NCI-H2171 (cell line): ENCODE measurements at places on chromosomes 12 and 14.

- no peak for DNase-seq
These were observed 7.7 kb downstream of the BRF1 start for GRCh38 chr14:105292826-105293711.

- DNase-seq = no peak
These were observed 59.4 kb upstream of the FICD start for GRCh38 chr12:108455706-108456105.

GRCh38 chr14:41606532-41607303, at the start of gene LRFN5:
LRFN5 (plus strand) TSS chr14:41606876.
- peak; percentile 51 for DNase-seq

DNA sequence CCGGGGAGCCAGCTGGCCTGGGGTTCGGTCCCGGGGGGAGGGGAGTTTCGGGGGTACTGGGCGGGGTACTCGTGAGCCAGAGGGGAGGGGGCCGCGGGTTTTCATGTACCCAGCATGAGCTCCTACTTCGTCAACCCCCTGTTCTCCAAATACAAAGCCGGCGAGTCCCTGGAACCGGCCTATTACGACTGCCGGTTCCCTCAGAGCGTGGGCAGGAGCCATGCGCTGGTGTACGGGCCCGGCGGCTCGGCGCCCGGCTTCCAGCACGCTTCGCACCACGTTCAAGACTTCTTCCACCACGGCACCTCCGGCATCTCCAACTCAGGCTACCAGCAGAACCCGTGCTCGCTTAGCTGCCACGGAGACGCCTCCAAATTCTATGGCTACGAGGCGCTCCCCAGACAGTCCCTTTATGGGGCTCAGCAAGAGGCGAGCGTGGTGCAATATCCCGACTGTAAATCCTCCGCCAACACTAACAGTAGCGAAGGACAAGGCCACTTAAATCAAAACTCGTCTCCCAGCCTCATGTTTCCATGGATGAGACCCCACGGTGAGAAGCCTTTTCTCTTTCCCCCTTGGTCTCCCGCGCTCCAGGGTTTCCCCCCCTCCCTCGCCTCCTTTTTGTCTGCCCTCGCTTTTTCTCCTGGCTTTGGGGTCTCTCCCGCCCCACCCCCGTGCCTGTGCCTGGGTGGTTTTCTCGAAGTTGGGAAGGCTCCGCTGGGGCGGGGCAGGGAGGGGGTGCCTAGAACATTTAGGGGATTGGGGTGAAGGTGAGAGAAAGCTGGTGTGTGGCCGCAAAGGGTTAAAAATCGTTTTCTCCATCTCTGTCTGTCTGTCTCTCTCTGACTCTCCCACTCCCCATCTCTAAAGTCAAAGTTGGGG, 627 bp downstream of the HOXC8 start:
- DNase-seq = no peak

DNA sequence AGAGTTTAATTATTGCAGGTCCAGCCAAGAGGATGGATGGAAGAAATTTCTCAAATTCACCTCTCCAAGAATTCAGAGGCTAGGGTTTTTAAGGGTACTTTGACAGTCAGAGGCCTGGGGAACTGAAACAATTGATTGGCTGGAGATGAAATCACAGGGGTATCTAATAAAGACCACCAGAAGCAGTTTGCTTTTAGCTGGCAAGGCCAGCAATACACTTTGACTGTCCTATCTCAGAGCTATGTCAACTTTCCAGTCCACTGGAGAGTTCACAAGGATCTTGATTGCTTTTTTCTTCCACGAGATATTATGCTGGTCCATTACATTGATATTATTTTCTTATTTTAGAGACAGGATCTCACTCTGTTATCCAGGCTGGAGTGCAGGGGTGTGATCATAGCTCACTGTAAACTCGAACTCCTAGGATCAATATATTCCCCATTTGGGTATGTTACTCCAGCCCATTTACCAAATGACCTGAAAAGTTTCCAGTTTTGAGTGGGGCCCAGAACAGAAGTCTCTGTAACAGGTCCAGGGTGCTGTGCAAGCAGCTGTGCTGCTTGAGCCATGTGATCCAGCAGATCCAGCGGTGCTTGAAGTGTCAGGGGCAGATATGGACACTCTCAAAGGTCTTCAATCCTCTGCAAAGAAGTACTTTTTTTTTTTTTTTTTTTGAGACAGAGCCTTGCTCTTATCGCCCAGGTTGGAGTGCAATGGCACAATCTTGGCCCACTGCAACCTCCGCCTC, 17.2 kb upstream of the ATF7 start:
- no peak for DNase-seq

GRCh38 chr12:10111451-10111850, 12.7 kb upstream of the CLEC1A start:
- DNase-seq = no peak

DNA sequence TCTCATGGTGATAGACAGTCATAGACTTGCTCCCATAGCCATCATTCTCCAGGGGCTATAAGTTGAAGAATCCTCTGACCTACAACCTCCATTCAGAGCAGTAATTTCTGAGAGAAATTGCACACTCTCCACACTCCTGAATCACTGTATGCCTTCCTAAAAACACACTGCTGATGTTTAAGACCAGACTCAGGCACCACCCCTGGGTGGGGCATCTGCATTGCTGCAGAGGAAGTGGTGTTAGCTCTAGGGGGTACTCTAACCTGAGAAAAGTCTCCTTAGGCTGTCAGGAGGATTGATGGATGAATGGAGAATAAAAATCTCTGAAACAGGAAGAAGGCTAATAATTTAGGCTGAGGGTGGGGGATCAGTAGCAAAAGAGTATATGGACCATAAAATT, 436.1 kb downstream of the DAD1 start:
- no peak for DNase-seq

- no peak for DNase-seq
These were observed 145.5 kb upstream of the NOVA1 start for GRCh38 chr14:26743284-26743683.
